Hematopoietic multipotent progenitor cell (in vitro differentiated cells): ENCODE measurements at places on chromosomes 7 and 10. TPM values are rescaled to one million over a fixed set of nuclear protein-coding genes. Genes with fewer than 3 reads are reported as not detected.

GRCh38 chr10:131315344-131315743 lies 3.8 kb upstream of the TCERG1L start:
- DNase-seq = no peak

GRCh38 chr7:117731455-117731854 lies 141.8 kb downstream of the CTTNBP2 start:
- peak; percentile 80 for DNase-seq

DNA sequence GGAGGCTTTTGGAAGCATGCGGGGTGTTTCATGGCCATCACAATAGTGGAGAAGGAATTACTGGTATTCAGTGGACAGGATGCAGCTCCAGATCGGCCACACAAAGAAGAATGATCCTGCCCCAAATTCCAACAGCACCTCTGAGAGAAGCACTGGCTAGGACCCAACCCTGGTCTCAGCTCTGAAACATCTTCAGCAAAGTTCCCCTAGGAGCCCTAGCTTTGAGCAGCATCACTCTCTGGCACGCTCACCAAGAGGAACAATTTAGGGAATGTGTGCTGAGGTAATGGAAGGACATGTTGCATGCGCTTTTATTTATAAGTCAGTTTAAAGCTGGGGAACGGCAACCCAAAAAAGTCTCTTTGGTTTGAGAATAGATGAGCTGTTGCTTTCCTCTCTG lies 5.5 kb upstream of the OPN1SW start:
- no peak for DNase-seq

DNA sequence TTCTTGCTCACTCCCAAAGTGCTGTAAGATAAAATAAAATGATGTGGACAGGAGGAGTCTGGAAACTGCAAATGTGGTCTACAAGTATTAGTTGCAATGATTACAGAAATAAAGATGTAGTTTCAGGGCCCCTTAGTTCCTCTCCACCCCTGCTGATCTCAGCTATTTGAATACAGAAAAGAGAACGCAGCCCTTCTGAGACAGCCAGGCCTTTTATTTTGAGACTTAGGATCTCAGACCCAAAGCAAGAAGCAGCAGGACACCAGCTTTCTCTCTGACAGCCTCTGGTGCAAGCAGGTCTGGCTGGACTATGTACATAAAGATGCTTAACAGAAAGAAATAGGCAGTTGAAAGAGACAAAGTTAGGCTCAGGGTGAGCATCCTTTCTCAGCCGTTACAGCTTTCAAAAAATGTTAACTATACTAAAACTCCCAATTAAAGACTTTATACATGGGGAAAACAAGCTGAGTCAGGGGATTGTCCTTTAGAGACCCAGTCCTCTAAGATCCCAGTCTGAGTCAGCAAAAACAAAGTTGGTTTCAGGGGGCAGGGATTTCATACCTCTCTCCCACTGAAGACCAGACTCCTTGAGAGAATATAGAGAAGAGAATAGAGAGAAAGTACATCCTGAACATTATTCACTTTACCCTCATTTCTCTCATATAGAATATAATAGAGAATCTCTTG lies 220.4 kb downstream of the TMEM178B start:
- DNase-seq = no peak

- DNase-seq = no peak
Measured at GRCh38 chr10:121375172-121375571, 223.1 kb downstream of the FGFR2 start.

DNA sequence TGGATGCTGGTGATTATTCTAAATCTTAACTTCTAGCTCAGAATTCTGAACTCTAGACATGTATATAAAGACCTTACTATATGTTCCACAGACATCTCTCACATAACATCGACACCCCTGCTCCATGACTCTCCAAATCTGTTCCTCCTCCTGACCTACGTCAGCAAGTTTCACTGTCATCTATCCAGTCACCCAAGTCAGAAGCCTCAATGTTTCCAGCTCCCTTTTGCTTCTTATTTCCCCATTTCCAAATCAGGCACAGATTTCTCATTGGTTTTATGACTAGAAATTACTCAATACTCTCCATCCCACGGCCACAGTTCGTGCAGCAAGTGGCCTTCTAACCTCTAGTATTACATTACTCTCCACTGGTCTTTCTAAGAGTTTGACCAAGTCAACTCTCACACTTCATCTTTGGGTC lies 28.5 kb downstream of the EPC1 start:
- no peak for DNase-seq

DNA sequence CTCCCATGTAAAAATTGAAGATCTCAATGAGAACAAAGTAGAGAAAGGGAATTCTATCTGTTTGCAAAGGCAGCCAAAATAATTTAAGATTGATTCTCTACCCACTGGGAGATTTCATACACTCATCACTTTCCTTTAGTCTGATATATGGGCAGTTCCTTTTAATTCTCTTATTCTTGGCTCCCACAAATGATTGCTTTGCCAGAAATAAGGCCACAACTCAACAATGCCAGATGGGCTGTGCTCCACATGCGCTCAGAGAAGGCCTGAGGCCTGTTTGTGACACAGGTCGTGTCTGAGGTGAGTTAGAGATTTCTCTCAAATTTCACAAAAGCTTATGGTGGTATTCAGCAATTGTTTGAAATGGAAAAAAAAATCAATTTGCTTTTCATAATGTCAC lies 501.9 kb upstream of the SEMA3D start:
- no peak for DNase-seq

GRCh38 chr10:68470300-68470699 lies 1.5 kb downstream of the DNA2 start:
- no peak for DNase-seq

GRCh38 chr10:107545717-107546116 lies 381.2 kb upstream of the SORCS1 start:
- no peak for DNase-seq

- no peak for DNase-seq
Measured at GRCh38 chr10:58137813-58138212, 129.9 kb downstream of the IPMK start.

- no peak for DNase-seq
Measured at GRCh38 chr7:106597014-106597413, 63.9 kb downstream of the CCDC71L start.

GRCh38 chr7:138949421-138950088 lies 31.6 kb downstream of the KIAA1549 start:
- no peak for DNase-seq

GRCh38 chr10:30491916-30492515 lies 58.0 kb downstream of the MAP3K8 start:
- no peak for DNase-seq

GRCh38 chr10:117551330-117552155 lies 9.0 kb downstream of the EMX2 start:
- no peak for DNase-seq

- no peak for DNase-seq
Measured at GRCh38 chr10:97048649-97049427, 136.9 kb downstream of the SLIT1 start.

DNA sequence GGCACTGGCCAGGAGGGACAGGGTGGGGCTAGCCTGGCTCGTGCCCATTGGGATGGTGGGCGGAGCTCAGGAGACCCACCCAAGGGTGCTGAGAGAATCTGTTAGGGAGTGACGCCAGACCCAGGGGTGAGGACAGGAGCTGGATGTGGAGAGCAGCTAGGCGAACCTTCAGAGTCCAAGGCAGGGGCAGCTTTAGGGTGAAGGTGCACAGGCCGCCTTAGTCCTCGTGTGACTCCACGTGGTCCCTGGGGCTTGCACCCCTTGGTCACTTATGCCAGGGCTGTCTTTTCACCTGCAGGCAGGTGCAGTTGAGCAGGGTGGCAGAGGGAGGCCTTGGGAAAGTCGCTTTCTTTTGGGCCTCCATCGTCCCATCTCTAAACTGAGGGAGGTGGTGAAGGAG lies 4.3 kb downstream of the RAMP3 start:
- no peak for DNase-seq

DNA sequence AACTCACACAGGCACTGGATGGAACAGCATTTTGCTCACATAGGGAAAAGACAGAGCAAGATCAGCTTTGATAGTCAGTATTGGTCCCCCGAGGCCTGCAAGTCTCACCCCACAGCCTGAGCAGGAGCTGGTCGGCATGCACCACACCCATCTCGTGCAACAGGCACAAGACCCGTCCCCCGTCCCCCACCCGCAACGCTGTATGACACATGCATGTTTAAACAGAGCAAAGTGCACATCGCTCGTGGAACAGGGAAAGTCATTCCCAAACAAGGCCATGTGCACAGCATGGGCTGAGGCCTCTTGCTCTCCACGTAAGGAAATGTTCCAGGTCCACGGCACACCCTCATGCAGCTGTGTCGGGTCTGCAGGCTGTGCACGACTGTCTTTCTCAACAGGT lies 527.2 kb downstream of the ACTR3B start:
- no peak for DNase-seq

GRCh38 chr7:82579047-82579446 lies 135.5 kb upstream of the CACNA2D1 start:
- DNase-seq = no peak

- DNase-seq = no peak
Measured at GRCh38 chr7:68224041-68224741, 1227.6 kb downstream of the TYW1 start.

DNA sequence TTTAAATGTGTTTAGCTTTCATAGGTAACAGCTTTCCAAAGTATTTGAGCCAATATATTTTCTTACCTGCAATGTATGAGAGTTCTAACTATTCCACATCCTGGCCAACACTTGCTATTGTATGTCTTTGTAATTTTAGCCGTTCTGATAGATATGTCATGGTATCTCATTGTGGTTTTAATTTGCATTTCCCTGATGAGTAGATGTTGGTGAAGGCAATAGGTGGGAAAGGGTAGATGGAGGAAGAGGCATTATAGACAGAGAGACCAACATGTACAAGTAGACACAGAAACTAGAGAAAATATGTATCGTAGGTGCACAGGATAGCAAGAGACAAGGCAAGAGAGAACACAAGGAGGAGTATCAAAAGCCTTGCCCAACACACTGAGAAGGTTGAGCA lies 54.8 kb upstream of the CCDC71L start:
- no peak for DNase-seq

DNA sequence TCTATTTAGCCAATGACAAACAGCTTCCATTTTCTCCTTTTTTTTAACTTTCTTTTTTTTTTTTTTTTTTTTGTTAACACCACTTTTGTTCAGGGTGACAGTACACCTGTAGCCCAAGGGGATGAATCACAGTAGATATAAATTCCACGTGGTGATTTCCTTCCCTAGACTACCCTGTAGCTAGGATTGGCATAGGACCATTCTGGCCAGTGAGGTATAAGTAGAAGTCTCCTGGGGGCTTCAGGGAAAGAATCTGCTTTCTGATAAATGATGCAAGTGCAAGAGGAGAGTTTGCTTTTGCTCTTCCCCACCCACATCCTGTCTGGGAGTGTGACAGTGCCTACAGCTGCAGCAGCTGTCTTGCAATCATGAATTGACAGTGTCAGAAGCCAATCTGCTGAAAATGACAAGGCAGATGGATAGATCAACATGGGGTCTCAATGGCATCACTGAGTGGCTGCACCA lies 63.2 kb upstream of the TOMM7 start:
- DNase-seq = peak; percentile 7

GRCh38 chr7:100965723-100966541 lies 3.4 kb upstream of the MUC12 start:
- peak; percentile 79 for DNase-seq

DNA sequence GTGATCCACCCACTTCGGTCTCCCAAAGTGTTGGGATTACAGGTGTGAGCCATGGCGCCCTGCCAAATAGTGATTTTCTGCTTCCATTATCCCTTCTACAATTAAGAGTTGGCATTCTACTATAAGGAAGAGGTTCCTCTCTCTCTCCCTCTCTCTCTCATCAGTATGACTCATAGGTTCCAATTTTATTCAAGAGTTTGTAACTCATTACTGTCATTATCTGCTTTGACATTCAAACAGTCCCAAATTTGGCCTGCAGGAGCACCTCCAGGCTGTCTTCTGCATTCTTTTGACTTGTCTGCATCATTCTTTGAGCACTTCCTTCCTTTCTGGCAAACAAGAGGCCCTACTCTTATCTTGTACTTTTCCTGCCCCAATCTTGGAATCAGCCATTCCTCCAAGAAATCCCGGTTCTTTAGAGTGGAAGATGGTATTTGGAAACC lies 33.2 kb upstream of the CALU start:
- peak; percentile 16 for DNase-seq

GRCh38 chr10:96415891-96416554 lies 57.2 kb upstream of the OPALIN start:
- no peak for DNase-seq

- DNase-seq = no peak
Measured at GRCh38 chr10:64813391-64813790, 1292.2 kb downstream of the REEP3 start.

GRCh38 chr7:139924461-139924860 lies 95.4 kb downstream of the TBXAS1 start:
- no peak for DNase-seq

Gene TSPAN12
- 0.81 TPM for total RNA-seq

Gene TEX36
- not detected for total RNA-seq

Gene MPLKIP
- 16.2 TPM for total RNA-seq

Gene MRC1
- total RNA-seq = 0.27 TPM

Gene JCAD
- total RNA-seq = 1.3 TPM

Gene ASB10
- not detected for total RNA-seq

Gene SPDYE1
- not detected for total RNA-seq

Gene ZPBP
- 0.81 TPM for total RNA-seq

Gene IFIT1
- 4.6 TPM for total RNA-seq

Gene MPP7
- total RNA-seq = 7.8 TPM

Gene SFTPA1
- not detected for total RNA-seq

Gene HMX2
- not detected for total RNA-seq

Gene MMD2
- not detected for total RNA-seq

Gene CALML5
- total RNA-seq = not detected
